Stimulated activated CD4-positive, alpha-beta T cell treated with anti-CD3 and anti-CD28 coated beads, Interleukin-1b, Interleukin-23, amount 100 ng/mL, for 48 hours (primary cell): ENCODE measurements at places on chromosomes 11 and 22.
A peak's percentile ranks its signal among the peaks of the same experiment; 100 is the strongest.

DNA sequence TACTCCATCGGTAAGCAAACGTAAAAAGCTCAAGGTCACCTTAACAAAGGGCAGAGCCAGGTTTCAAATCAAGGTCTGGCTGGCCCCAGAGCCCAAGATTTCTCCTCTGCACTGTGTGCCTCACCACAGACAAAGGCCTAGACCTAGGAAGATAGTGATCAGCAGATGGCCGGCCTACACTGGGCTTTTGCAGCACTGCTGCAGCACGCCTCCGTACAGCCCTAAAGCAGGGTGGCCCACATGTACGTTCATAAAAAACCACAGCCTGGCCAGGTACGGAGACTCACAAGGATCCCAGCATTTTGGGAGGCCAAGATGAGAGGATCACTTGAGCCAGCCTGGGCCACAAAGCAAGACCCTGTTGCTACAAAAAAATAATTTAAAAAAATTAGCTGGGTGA, 106.3 kb upstream of the PITPNB start:
- no peak for DNase-seq

GRCh38 chr11:15093432-15093831, 20.0 kb downstream of the CALCB start:
- DNase-seq, result no peak

GRCh38 chr11:58125469-58125868, at the start of gene OR9I1:
Gene OR9I1, minus strand, starts transcription at chr11:58125530. Its CDS starts 6,086 bp downstream, at chr11:58119444.
- DNase-seq, result no peak

- no peak for DNase-seq
These were observed 7.4 kb downstream of the SYT13 start for GRCh38 chr11:45278714-45279113.

GRCh38 chr11:61287338-61287977, 7.7 kb downstream of the VWCE start:
- DNase-seq, result no peak

DNA sequence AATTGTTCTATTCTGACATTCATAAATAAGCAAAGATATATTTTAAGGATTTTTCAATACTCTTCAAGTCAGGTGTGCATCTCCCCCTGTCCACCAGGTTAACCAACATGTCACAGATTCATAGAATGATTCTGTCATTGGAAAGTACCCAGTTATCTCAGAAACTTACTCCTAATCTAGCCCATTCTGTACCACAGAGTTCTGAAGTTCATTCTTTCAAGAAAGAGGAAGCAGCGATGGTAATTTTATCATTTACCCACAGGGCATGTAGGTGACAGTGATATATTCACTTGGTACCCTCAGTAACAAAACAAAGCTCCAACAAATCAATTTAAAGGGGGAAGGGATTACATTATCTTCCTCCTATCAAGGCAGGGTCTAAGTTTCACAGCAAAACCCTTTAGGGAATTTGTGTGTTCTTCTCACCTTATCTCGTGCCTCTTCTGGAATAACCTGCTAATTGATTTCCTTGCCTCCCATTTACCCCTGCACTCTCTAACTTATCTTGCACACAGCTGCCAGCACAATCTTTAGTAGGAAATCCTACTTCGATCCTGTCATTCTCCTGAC, 19.0 kb upstream of the MPPED2 start:
- DNase-seq, result no peak

DNA sequence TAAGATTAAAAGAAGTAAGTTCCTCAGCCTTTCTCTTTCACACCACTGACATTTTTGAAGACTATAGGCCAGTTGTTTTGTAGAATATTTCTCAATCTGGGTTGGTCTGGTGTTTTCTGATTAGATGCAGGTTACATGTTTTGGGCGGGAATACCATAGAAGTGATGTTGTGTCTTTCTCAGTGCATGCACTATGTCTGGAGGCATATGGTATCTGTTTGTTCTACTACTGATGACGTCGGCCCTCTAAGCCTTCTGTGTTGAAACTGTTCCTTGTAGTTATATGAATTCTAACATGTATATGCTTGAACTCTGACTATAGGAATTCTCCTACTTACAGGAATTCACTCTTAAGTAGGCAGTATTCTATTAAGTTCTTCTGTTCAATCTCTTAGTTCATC, 21.6 kb downstream of the ZFTA start:
- DNase-seq, result no peak

- DNase-seq, result no peak
These were observed 1338.1 kb upstream of the TENM4 start for GRCh38 chr11:80778941-80779340.

GRCh38 chr11:48044577-48044976, 64.2 kb downstream of the PTPRJ start:
- DNase-seq, result no peak

- DNase-seq, result no peak
These were observed 157.6 kb downstream of the FCHSD2 start for GRCh38 chr11:72984453-72985077.

DNA sequence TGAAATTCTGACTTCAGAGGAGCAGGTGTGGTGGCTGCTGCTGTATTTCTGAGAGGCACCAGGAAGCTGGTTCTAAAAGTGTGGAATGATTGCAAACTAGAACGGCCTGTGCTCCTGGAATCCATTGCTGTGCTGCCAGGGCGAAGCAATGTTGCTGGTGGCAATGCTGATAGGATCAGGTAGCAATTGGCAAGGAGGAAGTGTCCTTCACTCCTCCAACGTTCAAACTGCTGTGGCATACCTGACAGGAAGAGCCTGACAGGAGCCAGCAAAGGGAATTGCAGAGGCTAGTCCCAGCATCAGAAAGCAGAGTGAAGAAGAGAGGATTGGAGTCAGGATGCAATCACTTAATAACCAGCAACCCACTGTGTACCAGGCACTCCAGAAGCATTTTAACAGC, 118.2 kb downstream of the FAR1 start:
- DNase-seq, result no peak

- no peak for DNase-seq
These were observed 16.7 kb downstream of the TMEM218 start for GRCh38 chr11:125094731-125095130.

- no peak for DNase-seq
These were observed 55.2 kb downstream of the SYT9 start for GRCh38 chr11:7306900-7307299.

- no peak for DNase-seq
These were observed 6.3 kb downstream of the PC start for GRCh38 chr11:66951927-66952337.

- DNase-seq, result peak; percentile 70
These were observed 27.1 kb upstream of the TMA7B start for GRCh38 chr22:39932918-39933649.

- no peak for DNase-seq
These were observed 73.4 kb downstream of the DEUP1 start for GRCh38 chr11:93403930-93404329.

- no peak for DNase-seq
These were observed 5.5 kb downstream of the ZC3H12C start for GRCh38 chr11:110098645-110099044.

- no peak for DNase-seq
These were observed 4.0 kb downstream of the ANO3 start for GRCh38 chr11:26335903-26336302.

DNA sequence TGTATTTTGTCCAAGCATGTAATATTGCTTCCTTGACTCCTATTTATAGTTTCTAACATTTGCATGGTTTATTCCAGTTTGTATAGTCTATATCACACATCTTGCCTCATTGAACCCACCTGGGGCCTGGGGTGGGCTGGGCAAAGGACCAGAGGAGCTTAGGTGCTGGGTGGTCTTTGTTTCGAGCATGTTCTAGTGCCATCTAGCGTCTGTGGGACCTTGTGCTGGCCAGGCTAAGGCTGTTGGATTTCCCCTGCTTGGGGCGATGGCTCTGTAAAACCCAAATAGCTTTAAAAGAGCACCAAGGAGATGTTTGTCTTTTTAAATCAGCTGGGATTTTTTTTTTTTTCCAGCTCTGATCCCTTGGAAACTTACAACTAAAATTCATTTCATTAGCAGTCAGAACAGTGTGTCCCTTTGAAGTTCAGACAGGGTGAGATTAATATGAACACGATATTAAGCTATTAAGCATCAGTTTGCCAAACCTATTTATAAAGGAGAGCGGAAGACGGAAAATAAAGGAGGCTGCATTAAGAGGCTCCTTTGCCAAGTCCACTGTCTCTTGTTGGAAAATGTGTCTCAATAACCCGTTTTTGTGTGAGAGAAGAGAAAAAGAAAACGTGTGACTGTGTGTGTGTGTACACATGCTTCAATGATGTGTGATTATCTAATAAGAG, 157.4 kb downstream of the COMMD9 start:
- no peak for DNase-seq
